ENCODE measurements at places on chromosomes 7 and 10.

DNA sequence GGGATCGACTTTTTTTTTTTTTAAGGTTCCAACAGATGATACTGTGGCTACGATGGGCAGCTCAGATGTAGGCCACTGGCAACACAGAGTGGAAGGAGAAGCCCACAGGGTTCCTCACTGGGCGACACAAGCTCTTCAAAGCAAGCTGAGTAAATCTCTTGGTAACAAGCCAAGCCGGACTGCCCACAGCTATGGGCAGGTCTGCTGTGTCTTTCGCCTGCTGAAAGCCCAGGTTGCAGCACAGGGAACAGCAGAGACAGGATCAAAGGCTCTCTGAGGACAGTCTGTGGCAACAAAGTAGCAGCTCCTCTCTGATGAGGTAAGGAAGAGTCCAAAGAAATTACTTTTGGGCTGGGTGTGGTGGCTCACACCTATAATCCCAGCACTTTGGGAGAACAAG, 83.6 kb downstream of the KCNMA1 start:
- no peak for DNase-seq

- no peak for DNase-seq
Measured at GRCh38 chr7:40234046-40234445, 99.2 kb downstream of the SUGCT start.

DNA sequence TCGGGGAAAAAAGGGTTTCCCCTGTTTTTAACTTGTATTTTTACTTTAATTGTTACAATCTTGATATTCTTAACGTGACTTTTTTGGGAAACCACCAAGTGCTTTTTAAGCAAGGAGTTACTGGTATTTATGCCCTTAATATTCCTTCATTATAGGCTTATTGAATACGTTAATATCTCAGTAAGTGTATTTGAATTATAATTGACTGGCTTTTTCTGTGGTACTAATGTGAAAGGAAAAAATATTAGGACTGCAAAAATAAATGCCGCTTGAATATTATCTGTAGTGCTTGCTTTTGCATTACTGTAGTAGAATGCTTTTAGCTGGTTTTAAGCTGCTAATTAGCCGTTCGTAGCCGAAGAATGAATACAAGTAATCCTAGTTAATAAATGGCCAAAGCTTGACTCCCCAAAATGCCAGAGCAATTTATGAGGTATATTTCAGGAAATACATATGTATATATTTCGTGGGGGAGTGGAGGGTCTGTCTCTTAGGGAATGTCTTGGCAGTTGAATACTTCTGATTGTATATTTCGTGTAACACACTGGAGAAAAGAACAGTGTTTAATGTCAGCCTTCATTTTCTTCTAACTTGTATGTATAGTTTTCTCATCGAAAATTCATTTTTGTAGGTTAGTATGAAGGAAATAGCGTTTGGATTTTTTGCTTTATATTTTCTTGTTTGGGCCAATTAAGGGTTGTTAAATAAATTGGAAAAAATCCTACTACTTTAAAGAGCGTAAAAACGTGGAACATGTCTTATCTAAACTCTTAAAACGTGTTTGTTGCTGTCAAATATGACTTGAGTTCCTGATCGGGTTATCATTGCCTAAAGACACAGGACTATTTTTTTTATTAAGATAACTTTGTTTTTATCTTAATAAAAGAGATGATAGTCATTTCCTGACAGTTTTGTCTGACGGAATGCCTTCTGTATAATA, 1.5 kb downstream of the PDCD4 start:
- no peak for DNase-seq

DNA sequence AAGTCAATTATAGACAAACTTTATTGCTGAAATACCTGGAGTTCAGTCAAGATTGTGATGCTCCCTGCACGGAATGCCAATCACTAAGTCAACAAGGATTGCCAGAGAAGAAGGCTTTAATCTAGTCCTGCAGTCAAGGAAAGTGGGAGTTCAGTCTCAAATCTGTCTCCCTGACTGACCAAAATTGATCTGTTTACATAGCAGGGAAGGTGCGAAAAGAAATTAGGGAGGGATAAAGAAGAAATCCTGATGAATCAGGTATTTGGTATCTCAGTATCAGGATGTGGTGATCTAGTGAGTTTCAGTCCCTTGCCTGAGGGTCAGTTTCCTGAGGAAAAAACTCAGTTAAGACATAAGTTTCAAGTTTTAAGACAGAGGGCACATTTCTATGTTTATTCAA, 2.1 kb upstream of the AKR1D1 start:
- DNase-seq = no peak

DNA sequence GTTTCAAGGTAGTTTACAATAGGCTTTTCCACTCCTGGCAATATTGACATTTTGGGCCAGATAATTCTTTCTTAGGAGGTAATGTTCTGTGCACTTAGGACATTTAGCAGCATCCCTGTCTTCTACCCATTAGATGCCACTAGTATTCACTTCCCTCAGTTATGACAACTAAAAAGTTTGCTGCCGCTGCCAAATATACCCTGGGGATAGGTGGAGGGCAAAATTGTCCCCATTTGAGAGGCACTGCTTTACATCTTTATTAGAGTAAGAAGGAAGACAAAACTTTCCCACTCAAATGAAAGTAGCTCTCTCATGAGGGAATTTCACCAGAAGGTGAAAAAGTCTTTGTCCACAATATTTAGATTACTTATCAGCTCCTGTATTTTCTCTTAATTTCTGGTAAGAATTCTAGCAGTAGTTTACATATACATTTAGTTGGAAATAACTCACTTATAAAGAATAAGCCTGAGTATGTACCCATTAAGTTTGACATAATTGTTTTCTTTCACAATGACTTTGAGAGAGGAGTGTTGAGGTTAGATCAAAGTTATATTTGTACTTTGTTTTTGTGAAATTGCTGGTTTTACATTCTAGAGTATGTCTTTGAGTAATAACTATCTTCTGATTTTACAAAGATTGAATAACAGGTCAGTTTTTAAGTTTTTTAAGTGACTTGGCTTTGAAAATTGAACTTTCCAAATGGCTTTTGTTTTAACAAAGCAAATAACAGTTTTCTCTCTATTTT, 46.0 kb downstream of the HELLS start:
- no peak for DNase-seq

DNA sequence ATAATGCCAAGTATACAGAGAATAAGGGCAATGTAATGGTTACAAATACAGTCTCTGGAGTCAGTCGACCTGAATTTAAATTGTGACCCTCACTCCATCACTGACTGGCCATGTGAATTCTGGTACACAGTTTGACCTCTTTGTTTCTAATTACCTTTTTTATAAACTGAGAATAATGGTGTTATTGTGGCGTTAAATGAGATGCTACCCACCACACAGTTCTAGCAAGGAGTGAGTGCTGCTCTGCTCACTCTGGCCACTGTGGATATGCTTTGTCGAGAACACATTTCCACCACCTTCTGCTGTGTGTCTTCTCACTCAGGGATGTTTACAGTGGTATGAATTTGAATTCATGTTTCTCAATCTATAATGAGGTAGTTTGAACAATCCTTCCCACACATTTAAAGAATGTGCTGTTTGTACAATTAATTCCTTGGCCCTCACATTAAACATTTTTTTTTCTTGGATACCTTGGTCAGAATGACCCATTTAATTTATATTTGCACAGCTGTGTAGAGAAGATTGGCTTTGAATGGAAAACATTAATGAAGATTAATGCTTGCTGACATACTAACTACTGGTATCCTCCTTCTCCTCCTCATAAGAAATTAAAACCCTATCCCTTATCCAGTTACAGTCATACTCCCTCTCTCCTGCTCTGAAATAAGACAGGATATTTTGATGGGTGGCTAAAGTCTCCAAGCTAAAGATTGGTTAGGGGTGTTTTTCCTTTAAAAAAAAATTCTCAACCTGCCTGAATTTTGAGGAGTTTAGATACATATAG, 42.4 kb downstream of the PLCE1 start:
- DNase-seq = no peak

- no peak for DNase-seq
Measured at GRCh38 chr10:108849688-108850087, 1073.6 kb downstream of the XPNPEP1 start.

DNA sequence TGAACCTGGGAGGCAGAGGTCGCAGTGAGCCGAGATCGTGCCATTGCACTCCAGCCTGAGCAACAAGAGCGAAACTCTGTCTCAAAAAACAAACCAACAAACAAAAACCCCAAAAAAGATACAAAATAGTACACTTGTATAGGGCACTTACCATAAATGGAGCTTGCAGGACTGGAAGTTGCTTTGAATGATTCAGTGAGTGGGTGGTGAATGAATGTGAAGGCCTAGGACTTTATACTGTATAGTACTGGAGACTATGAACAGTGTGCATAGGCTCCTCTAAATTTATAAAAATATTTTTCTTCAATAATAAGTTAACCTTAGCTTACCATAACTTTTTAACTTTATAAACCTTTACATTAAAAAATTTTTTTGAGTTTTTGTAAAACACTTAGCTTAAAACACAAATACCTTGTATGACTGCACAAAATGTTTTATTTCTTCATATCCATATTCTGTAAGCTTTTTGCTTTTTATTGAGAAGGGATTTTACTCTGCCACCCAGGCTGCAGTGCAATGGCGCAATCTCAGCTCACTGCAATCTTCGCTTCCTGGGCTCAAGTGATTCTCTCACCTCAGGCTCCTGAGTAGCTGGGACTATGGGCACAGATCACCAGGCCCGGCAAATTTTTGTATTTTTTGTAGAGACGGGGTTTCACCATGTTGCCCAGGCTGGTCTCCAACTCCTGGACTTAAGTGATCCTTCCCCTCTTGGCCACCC, 6.9 kb upstream of the H2AZ2 start:
- no peak for DNase-seq

GRCh38 chr10:3765146-3765545, 19.9 kb downstream of the KLF6 start:
- DNase-seq = peak; percentile 30

GRCh38 chr7:7620236-7620635, 20.3 kb upstream of the UMAD1 start:
- no peak for DNase-seq

- DNase-seq = no peak
Measured at GRCh38 chr7:5063698-5064097, 18.0 kb downstream of the RBAK start.

DNA sequence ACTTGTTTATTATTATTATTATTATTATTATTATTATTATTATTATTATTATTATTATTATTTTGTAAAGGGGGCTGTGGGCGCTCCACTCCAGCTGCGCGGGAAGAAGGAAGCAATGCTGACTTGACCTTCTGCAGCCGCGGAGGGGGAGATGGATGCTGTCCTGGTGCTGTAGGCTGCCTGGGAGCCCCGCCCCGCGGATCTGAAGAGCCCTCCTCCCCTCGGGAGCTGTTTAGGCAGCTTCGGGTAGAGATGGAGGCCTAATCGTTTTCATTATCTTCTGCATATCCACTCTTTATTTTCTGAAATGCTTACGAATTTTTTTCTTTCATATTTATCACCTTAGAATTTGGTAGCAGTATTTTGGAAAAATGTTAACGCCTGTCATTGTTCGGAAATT, 101.2 kb upstream of the KLF6 start:
- no peak for DNase-seq

GRCh38 chr10:75102830-75103673, 8.4 kb upstream of the SAMD8 start:
- DNase-seq = no peak

GRCh38 chr10:6445671-6446316, 134.3 kb downstream of the PRKCQ start:
- no peak for DNase-seq

GRCh38 chr10:74912682-74913081, 86.3 kb downstream of the KAT6B start:
- DNase-seq = no peak

- no peak for DNase-seq
Measured at GRCh38 chr7:69739931-69740431, 141.7 kb downstream of the AUTS2 start.

- DNase-seq = no peak
Measured at GRCh38 chr10:5068274-5068984, 25.8 kb upstream of the AKR1C3 start.

- no peak for DNase-seq
Measured at GRCh38 chr7:138657854-138658386, 43.2 kb downstream of the SVOPL start.

GRCh38 chr7:36011588-36011965, 141.5 kb upstream of the EEPD1 start:
- DNase-seq = no peak

- DNase-seq = no peak
Measured at GRCh38 chr7:97858221-97858620, 14.0 kb downstream of the ASNS start.

GRCh38 chr7:117916309-117916708, 43.1 kb upstream of the CTTNBP2 start:
- no peak for DNase-seq

All from left forelimb (tissue), 1 donor.